ENCODE measurements at places on chromosomes 6 and 20.

DNA sequence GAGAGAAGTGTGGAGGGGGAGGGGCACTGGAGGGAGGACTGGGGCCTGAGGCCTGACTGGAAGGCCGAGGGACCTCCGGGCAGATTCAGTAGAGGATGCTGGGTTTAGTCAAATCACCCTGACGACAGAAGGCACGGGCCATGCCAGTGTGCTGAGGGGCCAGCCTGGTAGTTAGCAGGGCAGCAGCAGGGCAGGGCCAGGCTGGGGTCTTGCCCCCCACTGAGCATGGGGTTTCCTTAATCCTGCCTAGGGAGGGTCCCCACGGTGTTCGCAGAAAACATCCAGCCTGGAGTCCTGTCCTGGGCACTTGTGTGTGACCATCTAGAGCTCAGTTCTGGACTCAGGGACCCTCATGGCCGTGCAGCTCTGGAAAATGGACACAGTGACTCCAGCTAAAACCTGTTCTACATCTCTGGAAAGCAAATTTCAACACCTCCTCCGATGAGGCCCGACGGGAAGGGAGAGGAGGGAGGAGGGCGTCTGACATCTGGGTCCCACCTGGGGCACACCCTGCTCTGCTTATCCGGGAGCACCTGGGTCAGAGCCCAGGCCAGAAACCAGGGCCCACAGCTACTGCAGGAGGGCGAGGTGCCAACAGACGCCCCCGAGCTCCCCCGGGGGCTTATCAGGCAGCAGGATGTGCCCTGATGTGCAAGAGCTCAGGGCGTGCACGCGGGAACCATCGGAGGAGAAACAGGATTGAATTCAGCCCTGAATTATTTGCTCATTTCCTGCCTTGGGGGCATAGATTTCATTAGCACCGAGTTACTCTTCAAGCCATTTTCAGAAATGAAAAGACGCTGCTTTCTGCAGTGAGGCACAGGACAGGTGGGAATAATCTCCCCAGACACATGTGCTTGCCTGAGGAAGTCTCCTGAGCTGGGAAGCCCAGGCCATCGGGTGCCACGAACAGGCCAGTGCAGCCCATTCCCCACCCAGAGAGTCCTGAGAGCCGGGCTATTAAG is 78.0 kb upstream of the MPC1 start:
- DNase-seq, result no peak

DNA sequence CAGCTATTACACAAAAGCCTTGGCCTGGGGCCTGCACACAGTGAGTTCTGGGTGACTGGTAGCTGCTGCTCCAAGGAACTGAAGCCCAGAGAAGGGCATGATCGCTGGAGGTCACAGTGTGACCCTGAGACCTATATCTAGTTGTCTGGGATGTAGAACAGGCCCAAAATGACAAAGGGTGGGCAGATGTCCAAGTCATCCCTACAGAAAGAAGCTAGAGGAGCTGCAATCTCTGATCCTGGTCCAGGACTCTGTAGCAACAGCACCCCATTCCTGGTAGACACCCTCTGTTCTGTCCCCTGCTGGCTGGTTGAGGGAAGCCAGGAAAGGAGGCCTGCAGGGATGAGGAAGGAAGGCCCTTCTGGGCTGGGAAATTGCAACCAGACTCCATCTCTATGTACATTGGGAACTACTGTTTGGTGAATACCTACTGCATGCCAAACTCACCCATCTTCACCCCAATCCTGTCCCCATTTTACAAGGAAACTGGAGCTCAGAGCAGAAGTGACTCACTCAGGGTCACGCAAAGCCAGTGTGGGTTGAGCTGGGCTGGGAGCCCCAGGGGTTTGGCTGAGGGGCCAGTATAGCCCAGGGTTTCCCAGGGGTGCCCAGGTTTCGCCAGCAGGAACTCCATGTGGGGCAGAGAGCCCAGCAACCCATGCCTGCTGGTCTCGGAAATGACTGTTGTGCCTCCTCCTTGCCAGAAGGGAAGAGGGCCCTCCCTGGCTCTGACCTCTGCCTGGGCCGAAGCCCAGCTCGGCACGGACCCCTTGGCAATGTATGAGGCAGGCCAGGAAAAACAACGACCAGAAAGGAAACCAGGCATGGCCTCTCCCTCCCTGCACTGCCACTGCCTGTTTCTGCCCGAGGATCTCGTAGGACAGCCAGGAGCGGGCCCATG is 44.9 kb upstream of the TLDC2 start:
- no peak for DNase-seq

GRCh38 chr6:117947234-117947633 is 40.2 kb downstream of the SLC35F1 start:
- DNase-seq, result no peak

DNA sequence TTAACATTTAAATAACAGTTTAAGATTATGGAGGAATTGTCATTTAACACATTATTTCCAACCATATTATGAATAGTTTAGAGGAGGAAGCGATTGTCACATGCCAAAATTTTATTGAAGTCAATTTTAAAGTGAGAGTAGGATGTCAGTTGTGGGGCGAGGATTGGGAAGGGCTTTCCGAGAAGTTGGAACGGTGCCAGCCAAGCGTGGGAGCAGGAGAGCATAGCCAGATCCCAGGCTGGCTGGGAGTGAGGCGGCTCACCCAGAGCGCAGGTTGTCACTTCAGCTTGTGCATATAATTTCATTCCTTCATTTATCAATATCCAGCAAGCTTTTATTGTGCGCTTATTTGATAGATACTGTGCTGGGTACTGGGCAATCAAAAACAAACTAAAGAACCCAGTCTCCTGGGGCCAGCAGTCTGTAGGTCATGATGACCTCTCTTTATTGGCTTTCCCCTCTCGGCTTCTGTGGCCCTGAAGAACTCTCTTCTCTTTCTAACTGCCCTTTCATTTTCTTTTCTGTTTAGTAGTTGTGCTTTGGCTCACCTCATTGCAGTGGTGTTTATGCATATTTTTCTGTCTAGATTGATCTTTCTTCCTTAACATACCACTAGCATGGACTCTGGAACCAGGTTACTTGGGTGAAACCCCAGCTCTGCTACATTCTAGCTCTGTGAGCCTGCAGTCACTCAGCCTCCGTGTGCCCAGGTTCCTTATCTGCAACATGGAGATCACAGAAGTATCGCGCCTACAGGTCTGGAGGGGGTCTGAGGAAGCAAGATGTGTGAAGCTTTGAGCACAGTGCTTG is 6.4 kb downstream of the CEP43 start:
- no peak for DNase-seq

GRCh38 chr20:18822832-18823231 is 9.2 kb downstream of the SCP2D1 start:
- peak; percentile 3 for DNase-seq

All from right renal pelvis (tissue), 4 donors.